Fibroblast of skin of abdomen (primary cell): ENCODE measurements at places on chromosomes 1 and 21.
A peak's percentile ranks its signal among the peaks of the same experiment; 100 is the strongest.

- DNase-seq, result no peak
Measured at GRCh38 chr1:240711020-240711419, 99.1 kb upstream of the GREM2 start.

- no peak for DNase-seq
Measured at GRCh38 chr21:14690886-14691285, 144.8 kb upstream of the SAMSN1 start.

- peak; percentile 89 for DNase-seq
Measured at GRCh38 chr1:58809325-58810010, 25.6 kb upstream of the JUN start.

DNA sequence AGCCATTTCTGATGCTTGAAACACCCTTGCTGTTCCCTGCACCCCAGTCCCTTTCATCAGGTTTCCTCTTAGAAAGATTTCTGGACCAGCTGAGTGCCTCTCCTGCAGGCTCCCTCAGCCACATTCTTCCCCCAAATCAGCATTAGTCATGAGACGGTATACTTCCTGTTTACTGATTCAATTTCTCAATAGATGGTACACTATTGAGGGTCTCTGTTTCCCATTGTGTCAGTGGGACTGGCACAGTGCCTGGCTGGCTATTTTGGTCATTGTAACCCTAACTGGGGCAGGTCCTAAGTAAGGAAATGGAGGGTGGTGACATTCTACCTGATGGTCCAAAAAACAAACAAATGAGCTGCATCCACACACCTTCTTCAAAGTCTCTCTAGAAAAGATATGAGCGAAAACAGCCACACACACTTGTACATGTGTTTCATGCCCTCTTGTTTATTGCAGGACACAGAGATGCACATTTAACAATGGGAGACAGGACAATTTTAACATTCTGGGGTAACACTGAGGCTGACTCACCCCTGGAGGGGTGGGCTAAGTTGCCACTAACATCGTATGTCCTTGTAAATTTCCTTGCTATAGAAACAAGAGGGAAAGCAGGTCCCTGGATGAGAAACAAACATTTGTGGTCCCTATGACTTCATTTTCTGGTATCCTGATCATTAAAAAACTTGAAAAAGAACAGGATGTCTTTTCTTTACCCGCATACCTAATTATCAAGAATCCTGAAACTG is 77.5 kb downstream of the RRAGC start:
- DNase-seq, result no peak

GRCh38 chr1:145771056-145771455 is 51.8 kb downstream of the CD160 start:
- DNase-seq, result no peak

DNA sequence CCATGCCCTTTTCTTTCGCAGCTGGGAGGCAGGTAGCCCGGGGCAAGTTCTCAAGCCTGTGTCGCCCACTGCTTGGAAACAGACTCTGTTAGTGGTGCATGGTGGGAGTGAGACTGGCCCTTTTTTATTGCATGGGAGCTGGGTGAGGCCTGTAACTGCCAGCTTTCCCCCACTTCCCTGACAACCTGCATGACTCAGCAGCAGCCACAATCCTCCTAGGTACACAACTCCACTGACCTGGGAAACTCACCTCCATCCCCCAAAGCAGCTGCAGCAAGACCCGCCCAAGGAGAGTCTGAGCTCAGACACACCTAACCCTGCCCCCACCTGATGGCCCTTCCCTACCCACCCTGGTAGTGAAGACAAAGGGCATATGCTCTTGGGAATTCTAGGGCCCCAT is 25.8 kb downstream of the PIGP start:
- no peak for DNase-seq

DNA sequence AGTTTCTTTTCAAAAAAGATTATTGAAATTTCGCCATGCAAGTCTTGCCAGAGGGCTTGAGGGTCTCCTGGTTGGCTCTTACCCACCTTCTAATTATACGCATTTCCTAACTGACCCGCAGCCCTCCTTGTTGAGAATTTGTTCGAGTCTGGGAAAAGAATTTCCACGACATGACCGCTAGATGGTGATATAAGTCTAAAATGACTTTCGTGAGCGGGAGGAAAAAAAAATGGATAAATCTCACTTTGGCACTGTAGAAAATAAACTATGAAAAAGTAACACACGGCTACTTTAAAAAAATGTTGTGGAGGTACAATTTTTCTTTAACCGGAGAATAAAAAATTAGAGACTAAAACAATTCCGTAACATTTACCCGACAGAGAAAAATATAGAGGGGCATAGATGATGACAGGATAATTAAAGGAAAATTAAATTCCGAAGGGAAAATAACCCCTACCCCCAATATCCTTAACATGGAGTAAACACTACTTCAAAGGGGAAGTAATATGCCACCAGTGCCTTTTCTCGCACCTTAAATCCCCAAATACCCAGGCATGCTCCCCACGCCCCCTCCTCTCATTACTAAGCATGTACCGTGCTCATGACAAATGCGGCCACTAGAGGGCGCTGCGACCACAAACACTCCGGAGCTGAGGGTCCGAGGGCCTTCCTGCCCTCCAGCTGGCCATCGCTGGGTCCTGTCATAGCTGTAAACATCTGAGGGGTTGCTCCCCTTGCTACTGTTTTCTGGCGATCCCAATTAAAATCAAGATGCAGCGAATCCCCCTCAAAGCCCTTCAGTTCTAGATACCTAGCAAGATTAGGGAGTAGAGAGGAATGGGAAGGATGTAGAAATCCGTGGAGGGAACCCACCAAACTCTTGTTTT is 266.9 kb downstream of the ASTN1 start:
- DNase-seq, result peak; percentile 65

DNA sequence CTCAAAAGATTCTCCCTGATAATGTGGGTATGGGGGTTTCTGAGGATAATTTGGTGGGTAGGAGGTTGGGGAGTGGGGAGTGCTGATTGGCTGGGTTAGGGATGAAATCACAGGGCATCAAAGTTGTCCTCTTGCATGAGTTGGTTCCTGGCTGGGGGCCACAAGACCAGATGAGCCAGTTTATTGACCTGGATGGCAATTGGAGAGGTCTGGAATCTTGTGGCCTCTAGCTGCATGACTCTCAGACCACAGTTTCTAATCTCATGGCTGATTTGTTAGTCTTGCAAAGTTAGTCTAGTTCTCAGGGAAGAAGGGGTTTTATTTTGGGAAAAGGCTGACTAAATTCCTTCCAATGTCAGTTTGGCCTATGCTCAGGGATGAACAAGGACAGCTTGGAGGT is 3.3 kb upstream of the GBP1 start:
- peak; percentile 75 for DNase-seq

- no peak for DNase-seq
Measured at GRCh38 chr1:223423641-223424233, 30.5 kb downstream of the CCDC185 start.

DNA sequence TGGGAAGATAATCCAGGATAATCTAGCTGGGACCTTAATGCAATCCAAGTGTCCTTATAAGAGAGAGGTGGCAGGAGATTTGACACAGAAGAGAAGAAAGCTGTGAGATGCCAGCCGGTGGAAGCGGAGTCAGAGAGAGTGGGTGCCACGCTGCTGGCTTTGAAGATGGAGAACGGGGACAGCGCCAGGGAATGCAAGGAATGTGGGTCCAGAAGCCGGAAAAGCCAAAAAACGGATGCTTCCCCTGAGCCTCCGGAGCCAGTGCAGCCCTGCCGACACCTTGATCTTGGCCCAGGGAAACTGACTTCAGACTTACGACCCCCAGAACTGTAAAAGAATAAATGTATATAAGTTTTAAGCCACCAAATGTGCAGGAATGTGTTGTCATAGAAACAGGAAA is 152.6 kb downstream of the ZNF281 start:
- DNase-seq, result no peak

- no peak for DNase-seq
Measured at GRCh38 chr1:70961374-70961975, 86.1 kb downstream of the PTGER3 start.

DNA sequence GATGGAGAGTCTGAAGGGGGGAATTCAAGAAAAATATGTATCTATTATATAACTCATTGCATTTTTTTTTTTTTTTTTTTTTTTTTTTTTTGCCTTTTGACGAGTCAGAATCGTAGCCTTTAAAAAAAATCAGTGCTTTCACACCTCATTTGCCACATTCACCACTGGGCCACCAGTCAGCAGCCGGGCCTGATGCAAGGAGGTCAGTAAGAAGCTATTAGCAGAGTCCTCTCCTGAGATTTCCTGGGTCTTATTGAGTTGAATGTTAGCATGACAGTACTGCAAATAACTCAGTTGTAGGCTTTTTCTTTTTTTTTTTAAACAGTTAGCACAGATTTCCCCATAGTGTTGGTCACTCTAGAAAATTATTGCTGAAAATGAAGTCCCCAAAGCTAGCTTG is 139.8 kb downstream of the SPATA17 start:
- DNase-seq, result no peak

- DNase-seq, result no peak
Measured at GRCh38 chr21:36059823-36060158, 535 bp downstream of the SETD4 start.

- no peak for DNase-seq
Measured at GRCh38 chr1:26177182-26177684, at the start of gene CNKSR1. CNKSR1 (plus strand) TSS chr1:26177491; CDS start chr1:26177548, 57 bp downstream.
